Neuronal stem cell (in vitro differentiated cells): ENCODE measurements at places on chromosomes 12 and 14.
A peak's percentile ranks its signal among the peaks of the same experiment; 100 is the strongest.

GRCh38 chr12:16218234-16218633, 59.3 kb downstream of the SLC15A5 start:
- no peak for DNase-seq

DNA sequence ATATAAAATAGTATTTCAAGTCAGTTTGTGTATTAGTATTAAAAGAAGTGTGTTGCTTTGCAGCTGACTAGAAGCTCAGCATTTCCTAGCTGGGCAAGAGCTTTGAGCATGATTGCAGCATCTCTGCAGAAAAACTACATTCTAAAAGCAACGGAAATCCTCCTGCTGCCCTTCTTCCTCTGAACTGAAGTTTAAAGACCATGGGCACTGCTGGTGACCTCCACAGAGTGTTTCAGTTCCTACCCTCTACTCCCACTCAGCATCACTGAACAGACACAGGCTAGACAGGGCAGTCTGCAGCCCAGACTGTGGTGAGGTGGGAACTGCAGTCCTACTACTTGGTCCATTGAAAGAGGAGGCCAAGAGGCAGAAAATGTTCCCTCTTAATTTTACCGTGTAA, 59.0 kb downstream of the FAR2 start:
- no peak for DNase-seq

DNA sequence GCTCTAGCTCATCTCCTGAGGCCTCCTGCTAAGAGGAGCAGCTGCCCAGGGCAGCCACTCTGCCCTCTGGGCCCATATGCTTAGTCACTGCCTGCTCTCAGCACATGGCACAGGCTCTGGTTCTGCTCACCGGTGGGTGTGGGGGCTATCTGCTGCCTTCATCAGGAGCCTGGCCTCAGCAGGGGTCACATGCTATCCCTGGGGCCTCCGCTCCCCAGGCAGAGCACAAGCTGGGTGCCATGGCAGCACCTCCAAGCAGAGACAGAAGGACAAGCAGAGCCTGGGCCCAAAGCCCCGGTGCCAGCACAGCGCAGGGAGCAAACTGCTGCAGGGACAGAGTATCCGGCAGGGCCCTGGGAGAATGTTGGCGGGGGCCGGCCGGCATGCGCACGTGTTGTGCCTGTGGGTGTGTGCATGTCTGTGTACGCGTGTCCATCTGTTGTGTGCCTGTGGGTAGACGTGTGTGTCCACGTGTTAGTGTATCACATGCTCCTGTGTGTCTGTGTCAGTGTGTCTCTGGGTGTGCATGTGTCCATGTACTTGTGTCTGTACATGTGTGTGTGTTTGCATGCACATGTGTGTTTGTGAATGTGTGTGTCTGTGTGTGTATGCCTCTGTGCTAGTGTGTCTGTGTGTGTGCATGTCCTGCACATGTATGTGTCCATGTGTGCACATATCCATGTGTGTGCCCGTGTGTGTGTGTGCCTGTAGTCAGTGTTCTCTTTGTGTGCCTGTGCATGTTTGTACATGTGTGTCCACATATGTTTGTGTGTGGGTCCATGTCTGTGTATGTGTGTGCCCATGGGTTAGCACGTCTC, 326.9 kb downstream of the TMEM121 start:
- DNase-seq, result no peak

- DNase-seq, result no peak
These were observed 620.7 kb downstream of the AACS start for GRCh38 chr12:125685915-125686314.

GRCh38 chr14:77200406-77200985, 18.9 kb downstream of the TMEM63C start:
- no peak for DNase-seq

- peak; percentile 46 for DNase-seq
These were observed 399.8 kb upstream of the USP15 start for GRCh38 chr12:61860451-61860850.

DNA sequence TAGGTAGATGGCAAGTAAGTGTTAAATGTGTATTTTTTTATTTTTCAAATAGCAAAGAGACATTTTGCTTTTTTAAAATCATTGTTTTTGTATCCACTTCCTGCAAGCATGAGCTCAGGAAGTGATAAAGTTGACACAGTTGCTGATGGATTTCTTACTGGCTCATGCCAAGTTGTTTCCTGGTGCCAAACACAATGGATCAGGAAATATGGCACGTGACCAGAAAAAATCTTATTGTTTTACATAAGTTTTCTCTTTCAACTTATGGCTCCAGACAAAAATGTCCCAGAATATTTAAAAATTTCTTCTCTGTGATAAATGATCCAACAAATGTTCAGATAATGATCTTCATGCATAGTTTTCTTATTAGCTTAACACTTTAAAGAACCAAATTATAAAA, 1279.1 kb upstream of the FLRT2 start:
- no peak for DNase-seq

GRCh38 chr12:124277394-124278241, 17.3 kb upstream of the RFLNA start:
- DNase-seq, result no peak

- DNase-seq, result no peak
These were observed 15.4 kb downstream of the RASAL1 start for GRCh38 chr12:113119980-113120669.

GRCh38 chr12:89082370-89082753, 269.9 kb downstream of the DUSP6 start:
- no peak for DNase-seq

DNA sequence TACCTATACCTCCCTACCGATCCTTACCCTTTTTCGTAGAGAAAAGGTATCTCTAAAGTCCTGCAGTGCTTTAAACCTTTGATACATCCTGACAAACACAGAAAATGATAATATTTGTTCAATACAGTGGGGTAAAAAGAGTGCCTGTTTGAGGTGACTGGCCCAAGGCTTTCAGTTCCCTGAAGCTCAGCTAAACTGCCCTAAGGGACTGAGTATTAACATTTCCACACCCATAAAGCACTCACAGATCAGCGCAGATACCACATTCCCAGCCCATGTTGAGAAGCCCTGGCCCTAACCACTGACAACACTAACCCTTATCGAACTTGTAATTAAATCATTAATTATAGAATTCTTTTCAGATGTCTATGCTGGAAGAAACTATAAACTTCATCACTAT, 108.7 kb downstream of the DIP2B start:
- no peak for DNase-seq

- no peak for DNase-seq
These were observed 1702.6 kb upstream of the FLRT2 start for GRCh38 chr14:83827383-83827782.

DNA sequence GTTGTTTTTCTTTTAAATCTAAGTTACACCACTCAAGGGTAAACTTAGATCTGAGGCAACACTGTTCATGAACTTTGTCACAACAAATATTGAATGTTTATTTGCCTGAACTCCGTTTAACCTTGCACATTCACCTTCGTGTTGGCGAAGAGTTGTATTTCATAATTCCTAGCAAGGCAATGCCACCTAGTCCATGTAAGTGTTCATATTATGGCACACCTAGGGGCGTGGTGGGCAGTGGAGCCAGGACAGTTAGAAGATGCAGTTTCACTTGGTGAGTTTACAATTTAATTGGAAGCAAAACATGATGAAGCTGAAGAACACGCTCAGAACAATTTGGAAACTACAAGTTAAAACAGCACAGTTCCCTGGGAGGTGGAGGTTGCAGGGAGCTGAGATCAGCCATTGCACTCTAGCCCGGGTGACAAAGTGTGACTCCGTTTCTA, 30.4 kb upstream of the GNPNAT1 start:
- DNase-seq, result no peak

- no peak for DNase-seq
These were observed 107.4 kb upstream of the NAV3 start for GRCh38 chr12:77723308-77723707.

GRCh38 chr12:109666068-109666467, 47.6 kb upstream of the FAM222A start:
- no peak for DNase-seq

DNA sequence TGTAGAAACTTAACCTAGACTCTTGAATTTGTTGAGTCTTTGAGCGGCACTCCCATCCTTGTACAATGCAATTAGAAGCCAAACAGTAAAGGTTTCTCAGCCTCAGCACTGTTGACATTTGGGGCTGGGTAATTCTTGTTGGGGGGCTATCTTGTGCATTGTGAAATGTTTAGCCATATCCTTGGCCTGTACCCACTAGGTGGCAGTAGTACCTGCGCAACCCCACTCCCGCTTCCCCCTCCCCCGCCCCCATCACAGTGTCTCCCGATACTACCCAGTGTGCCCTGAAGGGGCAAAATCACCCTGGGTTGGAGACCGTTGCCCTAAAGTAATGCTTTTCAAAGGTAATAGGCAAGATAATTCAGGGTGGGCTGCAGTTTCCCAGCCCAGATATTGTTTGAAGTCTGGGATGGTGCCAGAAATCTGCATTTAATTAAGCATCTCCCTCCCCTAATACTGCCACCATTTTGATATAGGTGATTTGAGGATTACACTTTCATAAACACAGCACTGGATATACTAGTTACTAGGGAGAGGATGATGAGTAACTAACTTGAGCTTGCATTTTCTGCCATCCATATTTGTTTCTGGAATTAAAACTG, 1.8 kb downstream of the COX6A1 start:
- DNase-seq, result peak; percentile 59

GRCh38 chr12:26135010-26135420, 10.2 kb upstream of the BHLHE41 start:
- DNase-seq, result no peak

DNA sequence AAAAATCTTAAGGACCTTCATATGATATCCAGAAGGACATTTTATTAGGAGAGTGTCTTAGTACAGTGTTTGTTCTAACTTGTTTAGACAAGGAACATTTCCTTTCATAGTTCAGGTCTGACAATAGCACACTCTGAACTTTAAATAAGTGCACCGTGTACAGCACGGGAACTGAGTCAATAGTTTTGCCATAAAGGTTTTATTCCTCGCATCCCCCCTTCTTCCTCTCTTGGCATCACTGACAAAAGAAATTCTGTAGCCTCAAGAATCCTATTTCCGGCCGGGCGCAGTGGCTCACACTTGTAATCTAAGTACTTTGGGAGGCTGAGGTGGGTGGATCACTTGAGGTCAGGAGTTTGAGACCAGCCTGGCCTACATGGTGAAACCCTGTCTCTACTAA, 58.3 kb downstream of the TMCC3 start:
- DNase-seq, result no peak

GRCh38 chr12:3564861-3565260, 73.9 kb downstream of the PRMT8 start:
- no peak for DNase-seq

DNA sequence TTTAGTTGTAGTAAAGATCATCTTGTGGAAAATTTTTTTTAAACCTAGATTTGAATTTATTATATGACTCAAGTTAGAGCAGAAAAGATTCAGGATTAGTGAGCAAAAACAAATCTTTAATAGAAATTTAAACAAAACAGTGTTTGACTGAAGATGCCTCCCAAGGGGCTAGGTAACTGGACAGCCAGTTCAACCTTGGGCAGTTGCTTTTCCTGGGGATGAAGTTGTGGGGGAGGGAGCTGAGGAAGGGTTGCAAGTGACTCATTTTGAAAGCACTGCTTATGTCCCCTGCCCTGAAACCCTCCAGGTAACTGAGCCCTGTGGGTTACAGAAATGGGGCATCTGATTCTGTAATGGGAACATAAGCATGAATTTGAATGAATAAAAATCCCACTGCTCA, 13.1 kb downstream of the CFAP54 start:
- DNase-seq, result no peak

GRCh38 chr12:9064815-9065606, 50.7 kb downstream of the A2M start:
- peak; percentile 40 for DNase-seq

DNA sequence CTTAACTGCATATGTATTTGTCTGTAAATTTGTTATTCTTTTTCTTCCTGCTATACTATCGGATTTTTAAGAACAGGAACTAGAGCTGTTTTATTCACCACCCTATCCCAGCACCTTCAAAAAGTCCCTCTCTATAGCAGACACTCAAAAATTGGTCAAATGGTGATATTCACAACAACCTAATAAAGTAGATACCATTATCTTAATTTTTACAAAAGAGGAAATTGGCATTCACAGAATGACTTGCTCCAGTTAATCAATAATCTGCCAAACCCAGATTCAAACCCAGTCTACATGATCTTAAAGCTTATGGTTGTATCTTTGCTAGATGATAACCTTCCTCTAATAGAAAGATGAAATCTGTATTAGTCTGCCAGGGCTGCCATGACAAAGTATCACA, 426.6 kb downstream of the EGLN3 start:
- no peak for DNase-seq

DNA sequence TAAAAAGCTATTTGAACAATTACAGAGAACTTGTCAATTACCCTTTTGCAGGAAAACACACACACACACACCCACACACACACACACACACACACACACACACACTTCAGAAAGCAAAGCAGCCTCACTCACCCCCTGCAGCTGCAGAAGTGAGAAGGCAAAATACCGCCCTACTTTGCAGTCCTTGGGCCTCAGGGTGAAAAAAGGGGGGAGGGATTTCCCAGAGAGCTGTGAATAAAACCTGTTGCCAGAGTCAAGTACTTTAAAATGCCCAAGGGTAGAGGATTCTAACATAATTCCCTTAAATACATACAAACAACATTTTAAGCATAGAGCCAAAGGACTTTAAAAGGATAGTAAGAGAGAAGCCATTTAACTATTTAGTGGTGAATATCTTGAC, 285.9 kb downstream of the MDGA2 start:
- DNase-seq, result peak; percentile 11

DNA sequence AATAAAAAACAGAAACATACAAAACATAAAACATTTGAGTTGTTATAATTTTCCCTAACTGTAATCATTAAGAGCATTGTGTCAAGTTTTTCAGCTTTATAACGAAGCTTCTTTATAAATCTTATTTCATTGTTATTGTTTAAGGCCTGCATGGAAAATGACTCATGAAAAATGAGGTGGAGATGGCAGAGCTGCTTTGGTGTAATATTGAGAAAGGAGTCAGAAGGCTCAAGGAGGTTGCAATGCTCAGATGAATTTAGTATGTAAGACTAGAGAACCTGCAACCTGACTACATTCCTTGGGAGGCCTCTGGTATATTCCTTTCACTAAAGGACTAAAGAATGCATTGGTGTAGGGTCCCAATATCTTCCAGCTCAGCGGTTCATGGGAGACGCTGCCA, 61.5 kb downstream of the TMEM30B start:
- DNase-seq, result no peak

GRCh38 chr14:54722791-54723432, 156.0 kb downstream of the SAMD4A start:
- DNase-seq, result peak; percentile 9

GRCh38 chr12:38785381-38785780, 120.0 kb downstream of the CPNE8 start:
- no peak for DNase-seq

DNA sequence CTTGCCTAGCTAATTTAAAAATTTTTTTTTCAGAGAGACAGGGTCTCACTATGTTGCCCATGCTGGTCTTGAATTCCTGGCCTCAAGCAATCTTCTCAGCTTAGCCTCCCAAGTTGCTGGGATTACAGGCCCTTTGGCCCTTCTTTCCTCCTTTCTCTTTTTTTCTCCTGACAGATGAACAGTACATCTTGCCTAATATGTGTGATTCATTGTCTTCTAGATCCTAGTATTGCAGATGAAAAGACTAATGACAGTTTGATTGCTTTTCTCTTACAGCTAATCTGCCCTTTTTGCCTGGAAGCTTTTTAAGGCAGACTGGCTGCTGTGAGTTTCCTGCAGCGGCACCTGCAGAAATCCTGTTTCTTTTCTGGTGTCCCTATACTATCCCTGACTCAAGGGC, 12.0 kb downstream of the DEPDC4 start:
- DNase-seq, result no peak

- no peak for DNase-seq
These were observed 29.4 kb upstream of the FBRSL1 start for GRCh38 chr12:132460571-132460970.
